ENCODE measurements at places on chromosomes 7 and 10. TPM values are rescaled to one million over a fixed set of nuclear protein-coding genes. Genes with fewer than 3 reads are reported as not detected.

GRCh38 chr7:44084701-44085100, 2.4 kb upstream of the POLM start:
- no peak for DNase-seq
- H3K4me1 ChIP-seq: peaks cover 4% of the 10 kb centered on the region
- no peak overlapping the region for H3K4me3 ChIP-seq
- no peaks in the 10 kb centered on the region for H3K27me3 ChIP-seq
- H3K36me3 ChIP-seq: no peaks in the 10 kb centered on the region
- no peak overlapping the region for H3K27ac ChIP-seq

DNA sequence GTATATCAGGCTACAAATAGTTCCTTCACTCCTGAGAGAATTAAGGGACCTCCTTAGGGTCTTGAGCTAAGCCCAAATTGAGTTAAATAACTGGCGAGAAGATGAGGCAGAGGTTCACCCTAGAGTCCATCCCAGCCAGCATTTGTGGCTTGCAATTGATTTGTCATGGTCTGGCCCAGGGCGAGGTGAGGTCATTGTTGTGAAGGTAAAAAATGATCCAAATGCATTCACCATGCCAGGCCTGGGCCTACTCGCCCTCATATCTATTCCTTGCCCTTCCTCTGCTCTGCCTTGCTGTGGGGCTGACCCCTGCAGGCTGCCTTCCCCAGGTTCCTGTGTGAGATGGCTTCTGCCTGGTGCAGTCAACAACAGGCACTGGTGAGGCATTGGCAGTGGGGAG, 207.2 kb downstream of the ZNF365 start:
- H3K27me3 ChIP-seq: no peaks in the 10 kb centered on the region
- DNase-seq: no peak
- peak overlapping the region; percentile 69 for H3K27ac ChIP-seq
- H3K36me3 ChIP-seq: no peaks in the 10 kb centered on the region
- no peak overlapping the region for H3K4me3 ChIP-seq

Gene TAS2R41
- total RNA-seq: not detected

Gene TMEM176A
- total RNA-seq: 2.3 TPM

DNA sequence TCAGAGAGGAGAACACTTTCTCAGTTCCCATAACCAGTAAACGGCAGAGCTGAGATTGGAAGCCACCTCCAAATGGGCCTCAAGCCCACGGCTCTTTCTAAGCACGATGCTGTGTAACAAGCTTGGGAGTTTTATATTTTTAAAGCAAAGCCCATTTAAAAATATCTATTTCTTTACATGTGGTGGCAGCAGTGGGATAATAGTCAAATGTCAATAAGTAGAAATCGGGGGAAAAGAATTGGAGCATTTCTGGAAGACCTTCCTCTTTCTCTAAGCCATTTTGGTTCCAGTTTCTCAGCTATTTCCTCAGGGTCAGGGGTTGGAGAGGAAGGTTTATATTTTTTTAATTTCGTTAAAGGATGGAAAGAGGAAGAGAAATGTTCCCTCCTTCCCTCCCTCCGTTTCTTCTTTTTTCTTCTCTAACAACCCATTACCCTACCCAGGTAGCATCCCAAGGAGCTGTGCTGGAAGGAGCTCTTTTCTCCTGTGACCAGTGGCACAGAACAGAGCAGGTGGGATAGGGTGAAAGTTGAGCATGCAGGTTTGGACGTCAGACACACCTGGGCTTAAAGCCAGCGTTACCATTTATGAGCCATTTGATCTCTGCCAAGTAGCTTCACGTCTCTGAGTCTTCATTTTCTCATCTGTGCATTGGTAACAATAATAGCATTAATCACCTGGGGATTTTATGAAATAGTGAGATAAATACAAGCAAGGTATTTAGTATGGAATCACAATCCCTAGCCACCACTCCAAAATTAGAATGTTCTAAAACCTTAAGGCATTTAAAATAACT, 515.7 kb downstream of the RPS24 start:
- peaks cover 22% of the 10 kb centered on the region for H3K27me3 ChIP-seq
- no peak overlapping the region for H3K27ac ChIP-seq

Gene TRUB1
- 29.6 TPM for total RNA-seq

GRCh38 chr7:140696024-140696679, 356 bp upstream of the NDUFB2 start:
- peak overlapping the region; percentile 81 for H3K4me3 ChIP-seq
- DNase-seq: peak; percentile 96
- H3K27me3 ChIP-seq: no peaks in the 10 kb centered on the region
- no peaks in the 10 kb centered on the region for H3K36me3 ChIP-seq
- H3K27ac ChIP-seq: peak overlapping the region; percentile 89

- no peak for DNase-seq
- no peak overlapping the region for H3K27ac ChIP-seq
- no peak overlapping the region for H3K4me3 ChIP-seq
- no peaks in the 10 kb centered on the region for H3K27me3 ChIP-seq
These were observed 125.3 kb downstream of the CD36 start for GRCh38 chr7:80763704-80764103.

Gene ITIH5
- not detected for total RNA-seq

GRCh38 chr10:44972874-44973306, 5.7 kb downstream of the DEPP1 start:
- DNase-seq: no peak
- no peaks in the 10 kb centered on the region for H3K36me3 ChIP-seq
- peaks cover 14% of the 10 kb centered on the region for H3K4me1 ChIP-seq
- no peak overlapping the region for H3K27ac ChIP-seq
- no peak overlapping the region for H3K4me3 ChIP-seq

DNA sequence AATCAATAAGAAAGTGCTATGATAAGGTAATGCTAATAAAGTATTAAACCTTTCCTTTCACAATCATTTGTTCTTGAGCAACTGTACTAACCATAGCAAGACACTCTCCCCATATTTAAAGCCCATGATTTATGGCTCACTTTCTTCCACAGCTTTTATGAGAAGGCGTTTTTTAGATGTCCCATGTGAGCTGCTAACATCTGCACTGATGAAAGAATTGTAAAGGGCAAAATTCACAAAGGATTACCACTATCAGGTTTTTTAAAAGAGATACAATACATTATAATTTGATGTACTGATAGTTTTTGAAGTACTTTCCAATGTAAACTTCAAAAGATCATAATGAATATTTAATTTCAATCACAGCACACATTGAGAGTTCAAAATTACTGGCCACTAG, 75.7 kb downstream of the RNLS start:
- no peaks in the 10 kb centered on the region for H3K4me1 ChIP-seq
- H3K36me3 ChIP-seq: no peaks in the 10 kb centered on the region
- DNase-seq: peak; percentile 20
- H3K27me3 ChIP-seq: no peaks in the 10 kb centered on the region
- no peak overlapping the region for H3K27ac ChIP-seq
- no peak overlapping the region for H3K4me3 ChIP-seq

All from A673 (cell line).